ENCODE measurements at places on chromosomes 5 and 9.

DNA sequence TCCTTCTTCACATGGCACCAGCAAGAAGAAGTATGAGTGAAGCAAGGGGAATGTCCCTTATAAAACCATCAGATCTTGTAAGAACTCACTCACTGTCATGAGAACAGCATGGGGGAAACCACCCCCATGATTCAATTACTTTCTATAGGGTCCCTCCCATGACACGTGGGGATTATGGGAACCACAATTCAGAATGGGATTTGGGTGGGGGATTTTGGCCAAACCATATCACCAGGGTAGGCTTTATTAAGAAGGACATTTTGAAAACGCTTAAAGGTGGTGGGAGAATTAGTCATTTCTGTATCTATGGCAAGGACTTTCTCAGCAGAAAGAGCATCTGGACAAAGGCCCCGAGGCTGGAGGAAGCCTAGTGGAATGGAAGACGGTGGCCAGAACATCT lies 100.2 kb upstream of the ADAMTS16 start:
- no peak for DNase-seq

DNA sequence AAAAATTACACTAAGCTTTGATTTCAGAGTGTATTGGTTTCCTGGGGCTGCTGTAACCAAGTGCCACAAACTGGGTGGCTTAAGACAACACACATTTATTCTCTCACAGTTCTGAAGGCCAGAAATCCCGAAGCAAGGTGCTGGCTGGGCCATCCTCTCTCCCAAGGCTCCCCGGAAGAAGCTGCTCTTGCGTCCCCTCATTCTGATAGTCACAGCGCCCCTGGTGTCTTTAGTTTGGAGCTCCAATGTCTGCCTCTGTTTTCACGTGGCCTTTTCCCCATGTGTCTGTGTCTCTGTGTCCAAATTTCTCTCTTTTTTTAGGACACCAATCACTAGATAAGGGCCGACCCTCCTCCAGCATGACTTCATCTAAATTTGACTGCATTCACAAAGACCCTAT lies 56.7 kb downstream of the ROPN1L start:
- DNase-seq: no peak

DNA sequence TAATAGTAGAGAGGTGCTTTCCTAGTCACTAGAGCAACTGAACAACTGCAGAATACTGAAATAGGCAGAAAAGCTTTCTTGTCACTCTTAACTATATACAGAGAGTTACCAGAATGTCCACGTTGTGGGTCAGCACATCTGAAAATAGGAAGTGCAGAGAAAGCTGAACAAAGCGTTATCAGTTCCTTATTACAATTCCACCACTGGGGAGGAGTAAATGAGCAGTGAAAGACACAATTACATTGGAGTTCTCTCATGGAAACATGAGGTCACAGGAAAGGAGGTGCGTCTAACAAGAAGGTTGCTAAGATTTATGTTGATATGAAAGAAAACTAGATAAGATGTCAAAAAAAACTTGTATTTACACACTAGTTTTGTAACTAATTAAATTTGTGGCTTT lies 461.9 kb upstream of the COX7C start:
- DNase-seq: peak; percentile 0

DNA sequence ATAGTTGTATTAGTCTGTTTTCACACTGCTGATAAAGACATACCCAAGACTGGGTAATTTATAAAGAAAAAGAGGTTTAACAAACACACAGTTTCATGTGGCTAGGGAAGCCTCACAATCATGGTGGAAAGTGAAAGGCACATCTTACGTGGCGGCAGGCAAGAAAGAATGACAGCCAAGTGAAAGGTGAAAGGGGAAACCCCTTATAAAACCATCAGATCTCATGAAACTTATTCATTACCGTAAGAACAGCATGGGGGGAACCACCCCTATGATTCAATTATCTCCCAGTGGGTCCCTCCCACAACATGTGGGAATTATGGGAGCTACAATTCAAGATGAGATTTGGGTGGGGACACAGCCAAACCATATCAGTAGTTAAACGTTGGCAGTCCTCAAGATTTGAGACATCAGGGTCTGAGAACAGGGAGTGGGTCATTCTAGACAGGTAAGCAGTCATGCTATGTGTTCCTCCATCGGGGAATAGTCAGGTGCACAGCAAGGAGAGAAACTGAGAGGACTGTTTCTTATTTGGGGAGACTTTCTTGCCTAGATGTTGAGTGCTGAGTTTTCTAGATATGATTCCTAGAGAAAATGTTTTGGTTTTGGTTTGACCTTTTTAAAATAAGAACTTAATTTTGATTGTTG lies 45.8 kb upstream of the ENTREP1 start:
- no peak for DNase-seq

GRCh38 chr9:15927161-15927560 lies 374.3 kb downstream of the CCDC171 start:
- DNase-seq: no peak

- peak; percentile 42 for DNase-seq
Measured at GRCh38 chr5:178346607-178347334, 114.2 kb upstream of the PHYKPL start.

GRCh38 chr5:36252722-36253365 lies 11.1 kb upstream of the NADK2 start:
- DNase-seq: no peak

DNA sequence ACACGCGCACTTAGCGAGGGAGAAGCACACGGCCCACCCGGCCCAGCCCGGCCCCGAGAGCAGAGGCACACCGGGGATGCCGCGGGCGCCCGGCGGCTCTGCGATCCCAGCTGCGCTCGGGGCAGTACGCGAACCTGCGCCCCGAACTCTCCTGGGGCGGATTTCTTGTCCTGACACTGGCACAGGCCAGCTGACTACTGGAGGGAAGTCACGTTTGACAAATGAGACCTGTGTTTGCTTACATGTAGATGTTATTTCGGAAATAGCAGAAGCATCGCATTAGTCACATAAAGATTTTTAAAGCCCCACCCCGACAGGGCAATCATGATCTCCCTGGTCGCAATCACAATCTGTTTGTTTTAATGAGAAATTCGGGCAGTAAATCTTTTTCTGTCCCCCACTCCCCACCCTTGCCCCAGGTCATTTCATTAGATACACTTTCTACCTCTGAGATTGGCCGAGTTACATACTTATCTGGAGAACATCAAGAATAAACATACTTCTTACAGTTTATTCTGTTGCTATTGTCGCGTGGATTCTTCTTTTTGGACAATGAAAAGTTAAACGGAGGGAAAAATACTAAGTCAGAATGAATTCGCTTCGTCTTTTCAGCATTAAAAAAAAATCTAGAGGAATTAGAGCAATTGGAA lies 518.9 kb downstream of the CTNND2 start:
- no peak for DNase-seq

DNA sequence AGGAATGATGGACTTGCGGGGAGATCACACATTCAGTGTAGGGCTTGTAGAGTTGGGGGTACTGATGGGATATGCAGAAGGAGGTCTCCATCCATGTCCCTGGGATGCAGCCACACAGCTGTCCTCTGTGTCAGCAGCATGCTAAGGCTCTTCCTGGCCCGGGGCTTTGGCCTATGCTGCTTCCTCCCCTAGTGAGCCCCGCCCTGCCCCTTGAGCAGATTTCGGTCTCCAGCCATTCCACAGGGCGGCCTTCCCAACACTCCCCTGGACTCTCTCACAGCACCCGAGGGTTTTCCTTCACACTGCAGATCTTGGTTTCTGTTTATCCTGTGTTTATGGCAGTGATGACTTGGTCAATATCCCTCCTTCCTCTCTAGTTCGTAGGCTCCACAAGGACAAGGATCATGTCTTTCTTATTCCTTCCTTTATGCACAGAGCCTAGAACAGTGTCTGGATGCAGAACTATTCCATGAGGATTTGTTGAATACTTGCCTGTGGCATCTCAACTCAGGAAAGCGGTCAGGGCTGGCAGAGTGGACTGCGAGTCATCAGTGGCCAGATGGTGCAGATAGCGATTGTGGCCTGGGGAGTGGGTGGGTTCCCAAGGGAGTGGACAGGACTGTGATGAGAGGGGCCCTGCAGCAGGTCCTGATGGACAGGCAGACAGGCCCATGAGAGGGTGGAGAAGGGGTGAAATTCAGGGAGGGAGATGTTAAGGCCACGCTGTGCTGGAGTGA lies 114.2 kb downstream of the RGS3 start:
- DNase-seq: no peak

DNA sequence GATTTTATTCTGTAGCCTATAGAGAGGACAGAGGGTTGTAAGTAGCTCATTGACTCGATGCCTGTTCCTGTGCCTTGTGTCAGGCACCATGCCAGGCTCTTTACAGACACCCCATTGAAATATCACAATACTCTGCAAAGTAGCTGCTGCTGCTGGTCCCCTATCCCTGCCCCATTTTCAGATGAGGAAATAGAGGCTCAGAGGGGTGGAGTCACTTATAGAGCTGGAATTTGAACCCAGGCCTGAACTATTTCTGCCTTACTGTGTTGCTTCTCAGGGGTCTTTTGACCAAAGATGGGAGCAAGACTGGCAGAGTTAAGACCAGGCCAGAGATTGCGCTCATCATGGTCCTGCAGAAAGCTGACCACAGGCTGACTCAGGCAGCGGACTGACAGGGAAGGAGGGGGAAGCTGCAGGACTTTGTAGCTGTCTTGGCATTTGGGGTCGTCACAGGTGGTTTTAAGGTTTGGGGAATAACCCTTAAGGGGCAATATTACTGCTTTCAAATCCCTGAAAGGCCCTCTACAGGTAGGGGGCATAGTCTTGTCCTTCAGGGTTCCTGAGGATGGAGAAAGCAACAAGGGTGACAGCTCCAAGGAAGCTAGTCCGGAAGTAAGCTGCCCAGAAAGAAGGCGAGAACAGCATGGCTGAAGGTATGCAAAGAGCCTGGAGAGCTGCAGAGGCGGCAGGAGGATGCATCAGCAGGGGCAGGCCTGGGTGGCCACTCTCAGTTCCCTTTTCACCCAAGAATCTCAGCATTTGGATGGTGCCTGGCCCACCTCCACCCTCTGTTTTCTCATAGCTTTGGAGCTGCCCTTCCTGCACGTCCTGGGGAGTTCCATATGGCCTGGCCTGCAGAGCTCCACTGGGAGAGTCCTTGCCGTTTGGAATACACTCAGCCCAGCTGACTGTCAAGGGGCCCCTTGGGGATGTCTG lies 18.3 kb upstream of the NDST1 start:
- DNase-seq: peak; percentile 62

GRCh38 chr9:89788434-89788833 lies 183.6 kb downstream of the GADD45G start:
- no peak for DNase-seq

- DNase-seq: no peak
Measured at GRCh38 chr5:13529300-13529699, 415.2 kb downstream of the DNAH5 start.

DNA sequence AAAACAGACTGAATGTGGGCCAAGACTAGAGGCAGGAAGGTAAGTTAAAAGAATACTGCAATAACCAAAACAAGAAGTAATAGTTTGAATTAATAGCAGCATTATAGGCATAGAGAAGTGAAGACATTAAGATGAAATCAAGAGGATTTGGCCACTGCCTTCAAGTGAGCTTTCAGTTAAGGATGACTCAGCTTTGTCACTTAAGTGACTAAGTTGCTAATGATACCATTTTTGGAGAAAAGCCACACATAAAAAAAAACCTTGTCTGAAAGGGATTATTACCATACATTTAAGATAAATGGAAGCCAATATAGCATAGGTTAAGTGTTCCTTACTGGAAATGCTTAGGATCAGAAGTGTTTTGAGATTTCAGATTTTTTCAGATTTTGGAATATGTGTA lies 57.0 kb downstream of the ECPAS start:
- no peak for DNase-seq

- DNase-seq: no peak
Measured at GRCh38 chr5:159324986-159325385, 5.3 kb downstream of the IL12B start.

DNA sequence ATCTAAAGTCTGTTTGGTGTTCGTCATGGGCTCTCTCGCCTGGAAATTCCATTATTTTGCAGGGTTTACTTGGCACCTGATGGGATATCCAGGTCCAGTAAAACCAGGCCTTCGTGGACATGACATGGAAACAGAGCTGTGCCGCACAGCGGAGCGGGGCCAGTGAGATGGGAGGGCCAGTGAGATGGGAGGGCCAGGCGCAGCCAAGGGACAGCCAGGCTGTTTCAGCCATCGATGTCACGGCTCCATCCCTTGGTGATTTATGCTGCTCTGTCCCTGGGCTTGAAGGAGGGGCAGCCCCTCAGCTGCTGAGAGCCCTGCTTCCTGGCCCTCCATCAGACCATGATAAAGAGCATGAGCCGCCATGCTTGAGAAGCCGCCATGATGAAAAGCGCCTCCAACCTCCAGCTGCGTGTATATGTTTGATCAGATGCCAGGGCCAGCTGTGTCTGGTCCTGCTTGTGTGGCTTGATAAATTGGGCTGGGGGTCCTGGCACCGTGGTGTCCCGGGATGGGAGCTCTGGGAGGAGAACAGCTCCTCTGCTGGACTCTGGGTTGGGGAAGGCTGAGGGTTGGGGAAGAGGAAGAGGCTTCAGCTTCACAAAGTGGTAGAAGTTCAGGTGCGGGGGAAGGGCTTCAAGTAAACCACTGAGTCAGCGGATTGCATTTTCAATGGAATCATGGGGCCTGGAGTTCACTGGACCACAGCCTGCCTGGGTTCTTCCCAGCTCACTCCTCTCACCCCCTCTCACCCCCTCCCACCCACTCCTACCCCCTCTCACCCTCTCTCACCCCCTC lies 6.1 kb upstream of the COL5A1 start:
- no peak for DNase-seq

- no peak for DNase-seq
Measured at GRCh38 chr9:89988458-89988857, 383.6 kb downstream of the GADD45G start.

- DNase-seq: no peak
Measured at GRCh38 chr9:37967014-37967760, 63.3 kb upstream of the SLC25A51 start.

Measured in hypothalamus (tissue), 51 donors.